ENCODE measurements at places on chromosomes 2 and 18.

DNA sequence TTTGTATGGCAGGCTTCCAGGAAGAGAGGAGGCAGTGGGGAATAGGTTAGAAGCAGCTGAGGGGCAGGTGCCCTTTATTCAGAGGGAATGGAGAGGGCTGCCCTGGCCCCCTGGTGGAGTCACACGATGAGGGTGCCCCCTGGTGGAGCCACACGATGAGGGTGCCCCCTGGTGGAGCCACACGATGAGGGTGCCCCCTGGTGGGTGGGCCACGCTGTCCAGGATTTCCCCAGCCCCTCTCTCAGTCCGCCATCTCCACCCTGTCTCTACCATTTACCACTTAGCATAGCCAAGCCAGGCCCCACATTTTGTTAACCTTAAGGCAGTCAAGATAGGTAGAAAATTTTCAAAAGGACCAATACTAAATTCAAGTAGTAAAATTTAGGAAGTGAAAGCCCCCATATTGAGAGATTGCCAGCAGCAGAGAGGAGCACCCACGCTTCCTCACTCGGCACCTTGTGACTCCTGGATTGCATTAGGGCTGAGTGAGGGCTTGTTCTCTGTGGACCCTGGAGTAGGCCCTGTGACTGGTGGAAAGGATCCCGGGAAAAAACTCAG, 10.4 kb upstream of the FAM228A start:
- peak; percentile 42 for DNase-seq

GRCh38 chr2:41216978-41217377, 765.1 kb upstream of the SLC8A1 start:
- DNase-seq, result no peak

- no peak for DNase-seq
These were observed 60.8 kb upstream of the SPOPL start for GRCh38 chr2:138440759-138441158.

- DNase-seq, result no peak
These were observed 35.9 kb downstream of the LHCGR start for GRCh38 chr2:48719480-48720177.

- no peak for DNase-seq
These were observed 136.5 kb downstream of the RNF144A start for GRCh38 chr2:7053650-7054265.

- DNase-seq, result peak; percentile 74
These were observed 18.5 kb downstream of the PMAIP1 start for GRCh38 chr18:59918320-59918755.

- DNase-seq, result peak; percentile 71
These were observed 32.5 kb downstream of the CPO start for GRCh38 chr2:206971805-206972204.

DNA sequence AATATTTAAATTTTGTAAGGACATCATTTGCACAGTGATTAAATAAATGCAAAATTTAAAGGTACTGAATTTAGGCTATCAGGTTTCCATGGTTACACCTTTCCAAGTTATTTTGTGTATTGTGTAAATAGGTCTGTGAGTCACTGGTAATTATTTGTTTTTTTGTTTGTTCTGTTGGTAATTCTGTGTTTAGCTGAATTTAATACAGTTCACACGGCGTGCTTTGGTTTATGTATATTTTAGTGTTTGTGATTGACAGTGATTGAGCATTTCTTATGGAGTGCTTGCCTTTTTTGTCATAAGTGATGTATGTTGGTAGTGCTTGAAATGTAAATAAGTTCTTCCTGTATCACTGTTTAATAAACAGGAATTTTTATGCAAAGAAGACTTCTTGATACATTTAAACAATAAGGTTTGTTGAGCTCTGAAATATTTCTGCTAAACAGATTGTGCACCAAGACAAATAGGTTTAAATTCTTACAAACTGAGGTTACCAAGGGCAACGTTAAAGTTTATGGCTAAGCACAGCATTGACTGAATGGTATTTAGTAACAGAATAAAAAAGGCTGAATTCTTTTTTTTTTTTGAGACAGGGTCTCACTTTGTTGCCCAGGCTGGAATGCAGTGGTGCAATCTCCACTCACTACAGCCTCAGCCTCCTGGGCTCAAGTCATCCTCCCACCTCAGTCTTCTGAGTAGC, 38.3 kb upstream of the DLX1 start:
- no peak for DNase-seq

DNA sequence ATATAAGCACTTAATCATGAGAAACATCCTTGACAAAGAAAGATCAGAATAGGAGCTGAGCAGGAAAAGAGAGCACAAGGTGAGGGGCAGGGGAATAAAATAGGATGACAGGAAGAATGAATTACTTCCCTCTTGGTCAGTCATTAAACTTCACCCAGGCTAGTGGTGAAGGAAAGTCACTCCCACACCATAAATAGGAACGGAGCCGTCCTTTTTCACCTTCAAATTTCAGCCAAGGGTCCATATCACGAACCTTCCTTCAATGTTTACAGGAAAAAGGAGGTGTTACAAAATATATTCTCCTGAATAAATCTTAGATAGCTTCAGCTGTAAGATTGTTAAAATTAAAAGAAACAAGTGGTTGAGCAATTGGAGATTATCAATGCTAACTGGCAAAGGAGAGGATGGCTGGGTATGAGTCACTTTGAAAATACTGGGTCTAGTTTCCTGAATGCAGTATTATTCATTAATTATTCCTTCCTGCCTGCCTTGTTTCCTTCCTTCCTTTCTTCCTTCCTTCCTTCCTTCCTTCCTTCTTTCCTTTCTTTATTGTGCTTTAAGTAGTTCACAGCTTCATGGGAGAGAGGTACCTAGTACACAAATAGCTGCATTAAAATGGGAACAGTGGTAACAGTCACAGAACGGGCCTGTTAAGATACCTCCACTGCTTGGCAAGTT, 292.3 kb upstream of the ID2 start:
- DNase-seq, result peak; percentile 58

DNA sequence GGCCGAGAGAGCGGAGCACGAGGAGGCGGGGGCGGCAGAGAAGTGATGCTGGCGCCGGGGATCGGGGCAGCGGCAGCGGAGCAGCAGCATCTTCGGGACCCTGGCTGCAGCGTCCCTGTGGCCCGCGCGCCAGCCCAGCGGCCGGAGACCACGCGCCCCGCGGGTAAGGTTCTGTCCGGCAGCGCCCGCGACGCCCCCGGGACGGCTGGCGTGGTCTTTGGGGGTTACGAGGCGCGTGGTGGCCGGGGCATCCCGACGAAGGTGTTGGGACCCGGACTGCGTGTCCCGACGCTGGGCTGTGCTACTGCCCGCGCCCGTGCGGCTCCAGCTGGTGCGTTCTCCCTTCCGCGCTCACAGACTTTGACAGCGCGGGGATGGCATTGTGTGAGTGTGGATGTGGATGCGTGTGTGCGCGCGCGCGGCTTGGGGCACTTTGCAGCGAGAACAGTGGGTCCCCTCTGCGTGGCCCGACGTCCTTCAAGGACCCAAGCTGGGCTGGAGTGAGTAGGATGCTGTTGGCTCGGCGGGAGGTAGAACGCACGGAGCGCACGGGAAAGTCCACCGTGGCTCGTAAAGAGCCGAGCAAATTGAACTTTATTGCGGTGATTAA, 405.0 kb downstream of the XIRP2 start:
- DNase-seq, result peak; percentile 34

GRCh38 chr2:102334486-102334885, 21.1 kb upstream of the IL18R1 start:
- no peak for DNase-seq

DNA sequence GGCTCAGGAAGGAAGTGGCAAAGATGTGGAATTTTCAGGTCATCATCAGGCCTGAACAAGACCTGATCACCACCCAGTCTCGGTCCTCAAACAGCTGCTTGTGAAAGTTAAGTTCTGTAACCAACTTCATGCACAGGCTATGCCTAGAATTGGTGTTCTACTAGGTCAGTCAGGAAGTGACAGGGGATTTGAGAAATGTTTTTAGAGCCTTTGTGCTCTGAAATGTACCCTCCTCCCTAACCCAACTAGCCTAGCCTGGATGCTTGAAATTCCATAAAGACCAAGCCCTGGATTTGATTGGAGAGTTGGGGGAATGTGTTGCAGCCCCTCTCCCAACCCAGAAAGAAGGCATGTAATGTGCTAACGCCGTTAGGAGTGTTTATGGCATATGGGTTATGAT, 63.3 kb downstream of the TGOLN2 start:
- DNase-seq, result no peak

DNA sequence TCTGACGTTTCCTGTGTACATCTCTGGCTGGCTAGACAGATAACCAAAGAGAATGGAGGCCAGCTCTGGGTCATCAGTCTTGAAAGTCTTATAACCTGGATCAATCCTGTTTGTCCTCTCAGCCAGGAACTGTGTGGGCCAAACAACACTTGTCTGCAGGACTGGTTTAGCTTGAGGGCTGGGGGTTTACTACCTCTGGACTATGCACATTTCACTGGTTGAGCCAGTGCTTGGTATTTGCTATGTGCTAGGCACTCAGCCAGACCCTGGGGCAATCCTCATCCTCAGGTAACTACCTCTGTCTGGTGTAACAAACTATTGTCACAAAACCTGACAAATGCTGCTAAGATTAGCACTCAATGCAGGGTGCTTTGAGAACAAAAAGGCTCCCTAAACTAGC, 169.7 kb downstream of the HAUS1 start:
- no peak for DNase-seq

DNA sequence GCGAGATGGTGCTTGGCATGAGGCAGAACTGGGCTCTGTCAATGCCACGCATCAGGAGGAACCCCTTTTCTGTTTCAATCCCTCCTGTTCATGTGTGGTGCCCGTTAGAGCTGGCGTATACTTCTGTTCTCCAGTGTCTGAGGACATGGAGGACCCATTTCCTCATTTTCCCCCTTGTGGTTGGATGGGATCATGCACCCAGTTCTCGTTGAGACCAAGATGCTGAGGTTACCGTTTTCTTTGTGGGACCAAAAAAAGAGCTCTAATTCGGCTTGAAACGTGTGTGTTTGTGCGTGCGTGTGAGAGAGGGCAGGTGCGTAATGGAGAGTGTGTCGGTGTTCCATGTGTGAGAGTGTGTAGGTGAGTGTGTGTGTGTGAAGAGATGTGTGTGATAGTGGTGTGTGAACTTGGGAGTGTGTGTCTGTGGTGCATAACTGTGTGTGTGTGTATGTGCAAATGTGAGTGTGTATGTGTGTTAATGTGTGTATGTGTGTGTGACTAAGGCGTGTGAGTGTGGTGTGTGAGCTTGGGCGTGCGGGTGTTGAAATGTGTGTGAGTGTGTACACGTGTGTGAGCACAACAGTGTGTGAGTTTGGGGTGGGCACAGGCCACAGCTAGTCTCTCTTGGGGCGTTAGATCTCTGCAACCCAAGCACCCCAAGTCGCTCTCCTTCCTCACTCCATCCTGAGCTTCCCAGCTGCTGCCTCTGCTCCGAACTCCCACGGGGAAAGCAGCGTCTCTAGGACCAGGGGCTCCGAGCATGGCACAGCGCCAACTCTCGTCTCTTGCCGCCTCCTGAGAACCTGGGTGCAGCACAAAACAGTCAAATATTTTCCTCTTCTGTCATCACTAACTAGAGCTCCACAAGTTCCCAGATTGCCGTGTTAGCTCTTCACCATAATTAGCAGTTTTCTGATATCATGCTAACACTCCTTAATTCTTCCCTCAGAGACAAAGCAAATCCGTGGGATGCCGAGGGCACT, 75.8 kb downstream of the LONRF2 start:
- DNase-seq, result peak; percentile 32

GRCh38 chr18:31241900-31242409, 76.0 kb upstream of the DSG1 start:
- DNase-seq, result no peak

DNA sequence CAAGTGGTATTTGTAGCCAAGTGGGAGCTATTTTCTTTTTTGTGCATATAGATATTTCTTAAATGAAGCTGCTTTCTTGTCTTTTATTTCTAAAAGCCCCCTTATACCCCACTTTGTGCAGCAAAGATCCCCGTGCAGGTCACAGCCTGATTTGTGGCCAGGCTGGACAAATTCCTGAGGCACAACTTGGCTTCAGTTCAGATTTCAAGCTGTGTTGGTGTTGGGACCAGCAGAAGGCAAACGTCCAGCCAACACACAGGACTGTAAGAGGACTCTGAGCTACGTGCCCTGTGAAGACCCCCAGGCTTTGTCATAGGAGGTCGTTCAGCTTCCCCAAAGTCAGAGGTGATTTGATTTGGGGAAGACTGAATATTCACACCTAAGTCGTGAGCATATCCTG, 21.9 kb downstream of the FOSL2 start:
- no peak for DNase-seq

DNA sequence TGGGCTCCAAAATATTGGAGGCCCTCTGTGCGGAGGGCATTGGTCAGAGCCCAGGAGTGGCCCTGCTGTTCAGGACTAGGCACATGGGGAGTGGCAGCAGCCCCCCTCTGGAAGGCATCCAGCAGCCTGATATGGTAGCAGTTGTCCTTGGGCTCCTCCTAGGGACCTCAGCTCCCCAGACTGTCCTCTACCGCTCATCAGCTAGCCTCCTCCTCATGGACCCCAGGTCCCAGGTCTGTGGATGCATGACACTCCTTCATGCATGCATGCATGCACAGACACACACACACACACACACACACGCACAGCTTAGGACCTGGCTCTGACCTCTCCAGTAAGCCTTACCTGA, 15.4 kb upstream of the ATP6V1B1 start:
- DNase-seq, result no peak

DNA sequence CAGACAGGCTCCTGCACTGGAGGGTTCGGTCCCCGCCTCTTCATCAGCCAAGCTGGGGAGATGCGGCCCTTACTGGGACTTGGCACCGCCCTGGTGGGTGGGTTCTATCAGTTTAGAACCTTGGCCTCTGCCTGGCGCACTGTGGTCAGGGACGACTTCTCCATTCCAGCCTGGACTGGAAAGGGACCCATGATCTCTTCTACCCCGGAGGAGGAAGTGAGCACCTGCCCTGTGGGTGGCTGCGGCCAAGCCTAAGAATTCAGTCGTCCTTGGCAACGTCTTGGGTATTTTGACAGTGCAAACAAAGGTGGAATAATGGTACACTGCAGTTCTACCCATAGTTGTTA, 106.9 kb upstream of the CD302 start:
- DNase-seq, result no peak

GRCh38 chr2:61660511-61661388, 122.6 kb upstream of the XPO1 start:
- DNase-seq, result no peak

DNA sequence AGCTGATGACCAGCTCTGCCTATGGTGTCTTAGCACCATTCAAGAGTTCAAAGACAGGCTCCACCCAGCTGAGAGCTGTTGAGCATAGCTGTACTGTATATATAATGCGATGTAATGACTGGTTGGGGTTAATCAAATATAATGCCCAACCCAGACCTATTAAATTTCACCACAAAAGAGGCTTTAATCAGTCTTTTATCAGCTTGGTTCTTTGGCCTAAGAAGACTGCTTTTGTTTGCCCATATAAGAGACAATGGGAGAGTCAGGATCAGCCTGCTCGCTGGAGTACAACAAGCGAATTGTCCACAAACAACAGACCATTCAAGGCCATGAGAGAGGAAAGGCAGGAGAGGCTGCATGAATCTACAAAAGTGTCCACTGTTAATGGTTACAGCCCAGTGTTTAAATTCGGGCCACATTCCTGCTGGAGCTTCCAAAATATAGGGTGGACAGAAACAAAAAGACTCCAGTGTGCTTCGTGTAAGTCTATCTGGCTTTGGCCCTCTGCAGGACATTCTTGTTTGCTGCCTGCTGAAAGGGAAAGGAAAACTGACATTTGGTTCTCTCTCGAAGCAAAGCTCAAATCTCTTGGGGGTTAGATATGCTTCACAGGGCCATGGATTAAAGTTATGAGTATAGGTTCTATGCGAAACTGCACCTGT, 299.0 kb upstream of the FBXO11 start:
- peak; percentile 25 for DNase-seq

GRCh38 chr18:74023220-74023619, 124.4 kb downstream of the FBXO15 start:
- no peak for DNase-seq

GRCh38 chr2:58594175-58594574, 353.1 kb upstream of the FANCL start:
- DNase-seq, result no peak
